ENCODE measurements at places on chromosomes 2 and 18. TPM values are rescaled to one million over a fixed set of nuclear protein-coding genes. Genes with fewer than 3 reads are reported as not detected.

GRCh38 chr2:18988631-18989232, 369.7 kb downstream of the OSR1 start:
- no peak for DNase-seq

DNA sequence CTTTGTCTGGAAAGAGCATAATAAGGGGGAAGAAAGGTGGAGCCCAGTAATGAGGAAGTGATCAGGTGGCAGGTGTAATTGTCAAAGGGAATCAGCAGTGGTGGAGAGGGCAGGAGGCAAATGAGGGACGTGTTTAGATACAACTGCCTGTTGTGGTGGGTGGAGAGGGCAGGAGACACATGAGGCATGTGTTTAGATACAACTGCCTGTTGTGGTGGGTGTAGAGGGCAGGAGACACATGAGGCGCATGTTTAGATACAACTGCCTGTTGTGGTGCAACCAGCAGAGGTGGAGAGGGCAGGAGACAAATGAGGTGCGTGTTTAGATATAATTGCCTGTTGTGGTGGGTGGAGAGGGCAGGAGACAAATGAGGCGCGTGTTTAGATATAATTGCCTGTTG, 173.1 kb downstream of the ANKRD30B start:
- DNase-seq = no peak

CCDC88A gene
- total RNA-seq = 101 TPM

FAM237A gene
- not detected for total RNA-seq

DNA sequence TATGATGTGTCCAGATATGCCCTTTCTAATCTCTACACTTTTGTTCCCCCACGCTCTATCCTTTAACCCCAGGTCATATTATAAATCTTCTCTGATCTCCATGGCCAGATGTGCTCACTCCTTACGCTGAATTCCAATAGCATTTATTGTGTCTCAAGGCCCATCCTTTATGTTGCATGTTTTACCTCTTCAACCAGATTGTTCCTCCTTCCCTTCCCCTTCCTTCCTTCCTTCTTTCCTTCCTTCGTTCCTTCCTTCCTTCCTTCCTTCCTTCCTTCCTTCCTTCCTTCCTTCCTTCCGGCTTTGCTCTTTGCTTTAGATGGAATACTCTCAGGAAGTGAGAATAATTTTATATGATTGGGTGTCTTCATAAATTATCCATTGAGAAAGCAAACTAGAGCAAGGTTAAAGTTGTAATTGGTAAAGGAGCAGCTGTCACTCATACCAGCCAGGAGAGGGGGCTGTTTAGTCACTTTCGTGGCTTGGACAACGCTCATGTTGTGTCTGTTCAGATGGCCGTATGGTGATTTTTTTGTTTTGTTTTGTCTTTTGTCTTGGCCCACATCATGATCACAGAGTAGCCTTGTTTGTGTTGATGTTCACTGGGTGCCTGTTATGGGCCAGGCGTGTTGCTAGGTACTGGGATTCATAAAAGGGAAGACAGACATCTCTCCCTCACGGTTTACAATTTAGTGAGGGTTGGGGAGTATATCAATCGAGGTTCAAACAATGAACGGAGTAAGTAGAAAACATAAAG, 68.0 kb downstream of the DAW1 start:
- DNase-seq = peak; percentile 35

Measured in adrenal gland (tissue), 19 donors.